Keratinocyte (primary cell): ENCODE measurements at places on chromosomes 11 and 22. TPM values are rescaled to one million over a fixed set of nuclear protein-coding genes. Genes with fewer than 3 reads are reported as not detected.

The SPDYC gene
- not detected in 3 replicates for polyA plus RNA-seq

The C11orf91 gene
- 0.10 to 0.16 TPM (median 0.10 TPM) in 3 replicates for polyA plus RNA-seq

The NAALADL1 gene
- polyA plus RNA-seq = 1.9 to 3.2 TPM (median 2.3 TPM) in 3 replicates

The IL18BP gene
- polyA plus RNA-seq = 1.4 to 4.7 TPM (median 2.9 TPM) in 3 replicates

DNA sequence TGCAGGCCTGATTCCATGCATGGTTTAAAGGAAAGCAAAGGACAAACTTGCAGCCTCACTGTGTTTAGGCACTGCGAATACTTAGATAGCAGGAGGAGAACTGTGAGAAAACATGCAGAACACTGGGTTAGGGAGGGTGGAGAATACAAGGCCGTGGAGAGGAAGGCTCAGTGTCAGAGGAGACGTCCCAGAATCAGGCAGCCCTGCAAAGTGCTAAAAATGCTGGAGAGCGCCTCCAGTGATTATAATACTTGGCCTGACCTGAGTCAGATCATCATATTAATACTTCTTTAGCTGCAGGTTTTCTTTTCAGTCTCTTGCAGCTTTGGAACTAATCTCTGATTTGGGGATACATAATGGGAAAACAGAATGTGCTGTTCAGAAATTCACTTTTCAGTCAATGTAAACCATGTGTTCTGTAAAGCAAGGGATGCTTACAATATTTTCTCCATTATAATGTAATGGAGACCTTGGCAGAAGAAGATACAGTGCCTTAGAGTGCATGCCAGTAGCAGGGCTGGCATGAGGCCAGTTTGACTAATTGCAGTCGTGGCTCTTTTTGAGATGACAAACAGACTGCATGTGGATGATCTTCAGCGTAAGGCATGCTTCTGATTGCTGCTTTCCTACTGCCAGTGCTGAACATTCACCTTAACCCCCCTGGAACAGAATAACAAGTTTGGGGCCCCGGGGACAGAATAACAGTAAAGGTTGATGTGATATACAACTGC lies 16.8 kb downstream of the EXT2 start:
- H3K4me3 ChIP-seq = no peak overlapping the region
- DNase-seq = no peak
- H3K27me3 ChIP-seq = no peaks in the 10 kb centered on the region
- no peak overlapping the region for H3K27ac ChIP-seq
- H3K36me3 ChIP-seq = peaks cover 20% of the 10 kb centered on the region
- H3K4me1 ChIP-seq = no peaks in the 10 kb centered on the region

DNA sequence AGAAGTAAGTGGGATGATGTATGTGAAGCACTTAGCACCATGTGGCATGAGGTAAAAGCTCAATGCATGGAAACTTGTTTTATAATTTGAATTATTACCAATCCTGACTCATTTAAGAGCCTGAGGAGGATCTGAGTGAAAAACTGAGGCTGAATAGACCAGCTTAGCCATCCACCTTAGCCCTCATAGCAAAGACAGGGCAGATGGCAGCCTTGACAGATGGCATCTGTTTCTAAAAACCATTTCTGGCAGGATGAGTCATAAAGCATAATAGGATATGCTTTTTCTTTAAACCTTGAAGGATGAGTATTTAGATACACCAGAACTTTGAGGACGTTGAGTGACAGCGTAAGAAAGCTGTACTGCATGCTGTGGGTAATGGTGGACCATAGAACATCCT lies 61.0 kb upstream of the NAV2 start:
- H3K4me1 ChIP-seq = no peaks in the 10 kb centered on the region
- H3K27me3 ChIP-seq = no peaks in the 10 kb centered on the region
- no peak overlapping the region for H3K4me3 ChIP-seq
- H3K27ac ChIP-seq = no peak overlapping the region
- no peaks in the 10 kb centered on the region for H3K36me3 ChIP-seq
- DNase-seq = no peak

DNA sequence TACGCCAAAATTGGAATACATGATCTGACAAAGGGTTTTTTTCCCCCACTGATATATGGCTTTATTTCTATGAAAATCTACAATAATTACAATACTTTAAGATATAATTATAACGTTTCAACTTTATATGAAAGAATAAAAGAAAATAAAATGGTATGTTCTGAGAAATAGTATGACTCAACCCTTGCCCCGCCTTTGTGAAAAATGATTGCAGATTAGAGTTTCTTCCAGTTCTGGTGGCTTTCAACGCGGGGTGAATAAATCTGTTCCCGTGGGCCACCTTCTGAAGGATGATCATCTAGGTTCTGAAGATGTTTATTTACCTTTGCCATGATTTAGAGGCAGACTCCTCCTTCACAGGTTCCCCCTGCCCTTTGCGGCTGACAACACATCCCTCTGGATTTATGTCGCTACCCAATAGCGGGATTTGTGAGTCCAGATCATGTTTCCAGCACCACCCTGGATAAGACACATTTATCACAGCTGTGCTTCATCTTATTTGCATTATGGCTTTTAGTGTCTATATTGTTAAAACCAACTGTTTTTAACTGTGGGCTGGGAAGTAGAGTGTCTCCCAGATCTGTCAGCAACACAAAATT lies 607.0 kb upstream of the KIRREL3 start:
- no peaks in the 10 kb centered on the region for H3K36me3 ChIP-seq
- no peak overlapping the region for H3K27ac ChIP-seq

- no peak overlapping the region for H3K4me3 ChIP-seq
- no peak overlapping the region for H3K27ac ChIP-seq
Observed at GRCh38 chr11:34427186-34427805, 11.4 kb upstream of the CAT start.

DNA sequence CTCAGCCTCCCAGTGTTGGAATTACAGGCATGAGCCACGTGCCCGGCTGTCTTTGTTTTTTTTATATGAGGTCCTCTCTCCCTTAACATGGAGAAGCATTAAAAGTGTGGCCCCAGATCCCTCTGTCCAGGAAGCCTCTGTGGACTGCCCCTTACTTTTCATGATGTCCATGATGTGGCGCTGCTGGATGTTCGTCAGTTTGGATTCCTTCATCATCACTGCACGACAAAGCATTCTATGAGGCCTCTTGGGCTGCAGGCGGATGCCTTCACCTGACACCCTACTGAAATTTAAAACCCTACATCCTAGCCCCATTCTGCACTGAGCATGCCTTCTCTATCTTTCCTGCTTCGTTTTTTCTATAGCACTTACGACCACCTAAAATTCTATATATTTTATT lies 2.1 kb downstream of the C22orf23 start:
- H3K27me3 ChIP-seq = no peaks in the 10 kb centered on the region
- H3K36me3 ChIP-seq = no peaks in the 10 kb centered on the region

DNA sequence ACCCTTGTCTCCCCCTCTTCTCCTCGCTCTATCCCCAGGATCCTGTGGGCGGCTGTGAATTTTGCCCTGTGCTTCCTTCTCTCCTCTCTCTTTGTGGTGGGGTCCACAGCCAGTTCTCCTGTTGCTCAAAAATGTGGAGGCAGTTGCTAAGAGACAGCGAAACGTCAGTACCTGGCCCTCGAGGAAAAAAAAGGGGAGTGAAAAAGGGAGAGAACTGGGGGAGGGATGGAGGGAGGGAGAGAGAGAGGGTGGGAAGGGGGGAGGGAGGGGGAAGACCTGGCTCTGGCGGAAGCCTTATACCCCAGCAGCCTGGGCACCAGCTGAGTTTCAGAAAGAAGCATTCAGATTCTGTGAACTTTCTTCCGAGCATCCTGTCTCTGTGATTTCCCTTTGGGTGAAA lies 2.1 kb upstream of the LRRC55 start:
- peaks cover 46% of the 10 kb centered on the region for H3K27me3 ChIP-seq
- H3K27ac ChIP-seq = no peak overlapping the region
- no peak overlapping the region for H3K4me3 ChIP-seq
- H3K36me3 ChIP-seq = no peaks in the 10 kb centered on the region

- H3K4me1 ChIP-seq = peaks cover 40% of the 10 kb centered on the region
- no peak for DNase-seq
- no peaks in the 10 kb centered on the region for H3K27me3 ChIP-seq
- peak overlapping the region; percentile 89 for H3K27ac ChIP-seq
- H3K36me3 ChIP-seq = no peaks in the 10 kb centered on the region
Observed at GRCh38 chr11:102313238-102313940, 3.9 kb upstream of the BIRC3 start.

- H3K4me1 ChIP-seq = no peaks in the 10 kb centered on the region
- H3K4me3 ChIP-seq = no peak overlapping the region
- no peak overlapping the region for H3K27ac ChIP-seq
- no peaks in the 10 kb centered on the region for H3K36me3 ChIP-seq
- peaks cover 71% of the 10 kb centered on the region for H3K27me3 ChIP-seq
Observed at GRCh38 chr11:116581349-116581748, 191.4 kb downstream of the BUD13 start.

GRCh38 chr11:72828692-72829101 lies 14.5 kb downstream of the ATG16L2 start:
- DNase-seq = no peak
- H3K4me1 ChIP-seq = peaks cover 14% of the 10 kb centered on the region
- no peak overlapping the region for H3K4me3 ChIP-seq
- H3K27me3 ChIP-seq = no peaks in the 10 kb centered on the region
- H3K27ac ChIP-seq = no peak overlapping the region

DNA sequence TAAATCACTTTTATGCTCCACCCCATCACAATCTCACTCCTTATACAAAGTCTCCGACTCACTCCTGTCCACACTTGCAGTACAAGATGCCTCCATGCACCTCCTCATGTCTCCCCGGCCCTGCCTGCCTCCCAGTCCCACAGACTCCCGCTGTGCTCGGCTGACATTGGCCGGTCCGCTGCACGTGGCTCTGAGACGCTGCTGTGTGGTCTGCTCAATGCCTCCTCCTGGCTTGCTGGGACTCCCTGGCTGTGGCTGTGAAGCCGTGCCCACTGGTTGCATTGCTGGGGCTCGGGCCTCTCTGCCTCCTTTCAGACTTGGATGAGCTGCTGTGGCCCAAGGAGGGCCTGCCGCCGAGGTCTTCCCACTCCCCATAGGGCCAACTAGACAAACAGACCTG lies 224.0 kb upstream of the B3GAT1 start:
- H3K27ac ChIP-seq = no peak overlapping the region
- H3K4me1 ChIP-seq = peaks cover 5% of the 10 kb centered on the region
- H3K4me3 ChIP-seq = no peak overlapping the region
- DNase-seq = no peak

DNA sequence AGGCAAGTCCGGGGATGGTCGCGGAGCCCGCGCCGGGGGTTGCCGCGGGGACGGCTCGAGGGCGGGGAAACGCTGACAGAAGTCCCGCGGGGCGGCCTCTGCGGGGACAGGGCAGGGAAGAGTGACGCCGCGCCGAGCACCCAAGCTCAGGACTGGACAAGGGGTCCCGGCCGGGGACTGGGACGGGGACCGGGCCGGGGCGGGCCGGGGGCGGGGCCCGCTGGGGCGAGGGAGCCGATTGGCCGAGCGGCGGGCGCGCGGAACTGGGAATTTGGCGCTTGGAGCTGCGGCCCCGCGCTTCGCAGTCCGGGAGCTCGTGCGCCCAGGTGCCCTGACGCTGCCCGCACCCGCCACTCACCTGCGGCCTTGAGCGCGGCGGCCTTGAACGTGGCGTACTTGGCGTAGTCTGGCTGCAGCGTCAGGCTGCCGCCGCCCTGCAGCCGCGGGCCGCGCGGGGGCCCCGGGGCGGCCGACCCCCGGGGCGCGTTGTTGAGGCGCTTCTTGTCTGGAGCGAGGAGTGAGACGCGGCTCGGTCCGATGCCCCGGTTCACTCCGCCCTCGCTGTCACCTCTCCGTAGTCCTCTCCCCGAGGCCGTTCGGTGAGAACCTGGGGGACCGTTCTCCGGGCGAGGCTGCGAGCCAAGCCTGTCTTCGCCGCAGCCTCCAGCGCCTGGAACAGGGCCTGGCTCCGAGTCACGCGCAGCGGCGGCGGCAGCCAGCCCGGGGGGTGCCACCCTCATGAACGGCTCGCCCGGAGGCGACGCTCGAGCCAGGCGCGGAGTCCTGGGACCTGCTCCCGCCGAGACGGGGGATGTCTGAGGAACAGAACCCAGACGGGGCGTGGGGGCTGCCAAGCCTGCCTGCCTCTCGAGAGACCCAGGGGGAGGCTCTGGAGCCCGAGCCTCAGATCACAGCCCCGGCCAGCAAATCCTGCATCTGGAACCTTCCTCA lies 4.5 kb downstream of the SHISA8 start:
- H3K27ac ChIP-seq = no peak overlapping the region
- H3K4me1 ChIP-seq = peaks cover 4% of the 10 kb centered on the region
- H3K36me3 ChIP-seq = peaks cover 9% of the 10 kb centered on the region
- peaks cover 63% of the 10 kb centered on the region for H3K27me3 ChIP-seq

DNA sequence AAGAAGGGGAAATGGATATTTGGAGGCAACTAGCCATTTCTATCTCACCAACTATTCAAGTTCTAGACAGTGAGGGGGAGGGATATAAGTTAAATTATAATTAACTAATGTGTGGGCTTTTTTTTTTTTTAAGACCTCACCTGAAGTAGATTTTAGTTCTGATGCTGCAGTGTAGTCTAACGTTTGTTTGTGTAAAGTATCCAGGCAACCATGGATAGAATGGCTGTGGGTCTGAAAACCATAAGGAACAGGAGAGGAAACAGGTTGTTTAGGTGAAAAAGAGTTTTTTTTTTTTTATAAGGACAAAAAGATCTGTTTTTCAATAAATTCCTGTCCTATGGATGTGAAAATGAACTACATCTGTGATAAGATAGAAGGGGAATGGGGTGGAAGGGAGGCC lies 262.4 kb upstream of the PLET1 start:
- H3K36me3 ChIP-seq = no peaks in the 10 kb centered on the region
- H3K4me3 ChIP-seq = no peak overlapping the region
- H3K27me3 ChIP-seq = no peaks in the 10 kb centered on the region
- H3K4me1 ChIP-seq = peaks cover 16% of the 10 kb centered on the region
- no peak for DNase-seq

DNA sequence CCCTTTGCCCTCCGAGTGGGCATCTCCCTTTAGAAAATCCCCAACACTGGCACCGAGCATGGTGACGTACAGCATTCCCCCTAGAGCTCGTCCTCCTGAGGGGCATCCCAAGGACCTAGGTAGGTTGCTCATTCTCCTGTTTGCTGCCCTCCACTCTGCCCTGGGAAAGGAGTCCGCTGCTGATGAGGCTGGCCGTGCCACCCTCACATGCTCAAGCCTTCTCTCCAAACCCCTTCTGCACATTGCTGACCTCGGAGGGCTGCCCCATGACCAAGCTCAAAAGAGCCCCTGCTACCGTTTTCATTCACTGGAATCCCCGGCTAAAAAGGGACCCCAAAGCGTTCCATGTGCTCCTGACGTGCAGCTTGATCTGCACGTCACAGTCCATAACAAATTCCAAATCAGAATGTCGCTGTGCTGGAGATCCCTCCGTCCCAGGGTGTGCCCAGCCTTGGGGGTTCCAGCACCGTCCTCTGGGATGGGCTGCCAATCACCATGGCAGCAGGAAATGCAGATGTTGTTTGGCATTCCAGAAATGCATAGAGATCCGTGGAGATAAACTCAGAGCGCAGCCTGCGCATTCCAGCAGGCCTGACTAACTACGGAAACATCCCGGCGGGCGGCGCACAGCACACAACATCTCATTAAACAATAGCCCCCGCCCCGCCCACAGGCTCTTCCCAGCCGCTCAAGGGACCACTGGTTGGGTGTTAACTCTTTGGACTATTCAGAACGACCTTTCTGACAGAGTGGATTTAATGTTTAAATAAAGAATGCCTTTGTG lies 26.3 kb upstream of the GNB1L start:
- peak overlapping the region; percentile 69 for H3K27ac ChIP-seq
- peak; percentile 49 for DNase-seq
- H3K27me3 ChIP-seq = no peaks in the 10 kb centered on the region
- H3K36me3 ChIP-seq = no peaks in the 10 kb centered on the region
- peaks cover 36% of the 10 kb centered on the region for H3K4me1 ChIP-seq
